ENCODE measurements at places on chromosomes 5 and 9.

DNA sequence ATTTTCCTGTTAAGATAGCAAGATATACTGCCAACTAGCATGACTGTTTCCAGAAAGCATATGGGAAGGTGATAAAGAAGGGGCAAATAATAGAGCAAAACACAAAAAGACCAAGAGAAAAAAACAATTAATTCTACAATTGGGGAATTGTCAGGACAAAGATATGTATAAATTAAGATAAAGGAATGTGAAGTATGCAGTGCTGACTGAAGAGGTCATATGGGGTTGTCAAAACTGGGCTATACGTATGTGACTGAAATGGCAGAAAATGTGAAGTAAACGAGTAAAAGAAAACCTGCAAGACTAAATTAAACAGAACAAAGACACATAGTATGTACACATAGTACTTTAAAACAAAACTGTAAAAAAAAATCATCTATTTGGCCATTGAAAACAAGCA is 222.3 kb downstream of the ARL15 start:
- no peak for DNase-seq

GRCh38 chr5:38008198-38008597 is 168.4 kb upstream of the GDNF start:
- no peak for DNase-seq

DNA sequence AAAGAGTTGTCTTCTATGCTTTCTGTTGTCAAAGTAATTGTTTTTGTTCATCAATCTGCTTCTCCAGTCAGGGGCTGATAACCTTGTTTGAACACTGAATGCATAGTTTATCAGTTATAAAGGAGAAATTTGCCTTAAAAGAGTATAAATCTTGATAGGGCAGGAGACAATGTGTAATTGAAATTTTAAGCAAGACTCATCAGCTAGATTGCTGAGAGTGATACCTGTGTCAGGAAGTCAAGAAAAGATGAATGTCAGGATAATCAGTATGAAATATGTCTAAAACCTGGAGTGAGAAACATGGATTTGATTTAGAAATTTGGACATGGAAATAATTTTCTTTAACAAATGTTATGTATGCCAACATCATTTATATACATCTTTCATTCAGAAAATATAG is 1258.1 kb downstream of the EFNA5 start:
- no peak for DNase-seq

- no peak for DNase-seq
Observed at GRCh38 chr5:74413403-74414048, 227.0 kb downstream of the ENC1 start.

DNA sequence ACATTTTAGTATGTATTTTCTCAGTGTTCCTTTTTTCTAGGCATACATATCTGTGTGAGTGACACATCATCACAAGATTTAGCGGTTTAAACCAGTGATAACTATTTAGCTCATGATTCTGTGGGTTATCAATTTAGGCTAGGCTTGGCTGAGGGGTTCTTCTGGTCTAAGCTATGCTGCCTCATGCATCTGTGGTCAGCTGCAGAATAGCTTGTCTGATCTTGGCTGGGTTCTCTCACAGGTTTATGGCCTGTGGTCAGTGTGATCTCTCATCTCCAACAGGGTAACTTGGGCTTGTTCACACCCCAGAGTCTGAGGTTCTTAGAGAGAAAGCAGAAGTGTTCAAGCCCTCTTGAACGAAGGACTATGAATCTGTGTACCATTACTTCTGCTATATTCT is 363.3 kb downstream of the KDM4C start:
- DNase-seq, result no peak

DNA sequence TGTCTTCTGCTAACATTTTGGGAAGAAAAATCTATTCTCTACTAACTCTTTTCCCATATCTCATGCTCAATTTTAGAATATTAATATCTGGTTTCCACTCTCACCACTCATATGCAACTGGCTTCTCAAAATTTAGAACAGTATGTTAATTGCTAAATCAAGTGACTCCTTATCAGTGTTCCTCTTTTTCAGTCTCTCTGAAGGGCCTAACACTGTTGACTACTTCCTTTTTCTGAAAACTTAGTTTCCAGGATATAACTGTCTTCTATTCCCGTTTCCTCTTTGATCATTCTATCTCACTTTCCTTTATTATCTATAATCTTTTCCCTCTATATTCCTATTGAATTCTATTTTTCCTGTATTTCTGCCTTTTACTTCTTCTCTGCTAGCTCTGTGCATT is 1717.2 kb upstream of the C9orf72 start:
- DNase-seq, result no peak

- DNase-seq, result no peak
Observed at GRCh38 chr5:90612919-90613318, 54.3 kb downstream of the ADGRV1 start.

GRCh38 chr9:306907-307306 is 92.2 kb downstream of the DOCK8 start:
- no peak for DNase-seq

DNA sequence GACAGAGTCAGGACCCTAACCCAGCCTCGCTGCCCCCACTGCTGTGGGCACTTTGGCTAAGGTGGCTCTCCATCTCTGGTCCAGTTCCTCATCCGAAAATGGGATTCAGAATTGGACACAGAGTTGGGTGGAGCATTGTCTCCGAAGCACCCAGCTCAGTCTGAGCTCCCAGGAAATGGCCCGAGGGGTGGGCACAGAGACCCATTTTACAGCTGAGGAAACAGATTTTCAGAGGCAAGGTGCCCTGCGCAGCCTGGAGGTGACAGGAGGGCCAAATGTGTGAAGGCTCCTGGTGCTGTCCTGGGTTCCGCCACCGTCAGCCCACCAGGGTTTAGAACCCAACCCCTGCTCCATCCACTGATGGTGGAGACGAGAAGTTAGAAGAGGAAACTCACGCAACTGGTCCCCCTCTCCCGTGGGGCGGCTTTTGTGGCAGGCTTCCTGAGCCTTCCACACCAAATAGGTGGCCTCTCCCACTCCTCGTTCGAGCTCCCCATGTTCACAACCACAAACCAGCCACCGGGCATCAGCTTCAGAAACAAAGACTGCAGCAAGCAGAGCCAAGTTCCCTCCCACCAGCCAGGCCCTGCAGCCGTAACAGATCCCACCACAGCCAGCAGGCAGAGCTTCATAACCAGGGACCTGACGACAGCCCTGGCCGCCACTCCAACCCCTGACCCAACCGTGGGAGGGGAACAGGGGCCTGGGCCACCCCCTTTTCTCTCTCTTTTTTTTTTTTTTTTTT is 90.9 kb upstream of the LMX1B start:
- no peak for DNase-seq
